RPMI8226 (cell line): ENCODE measurements at places on chromosomes 1 and 21.

- no peak for DNase-seq
Measured at GRCh38 chr1:25700144-25700523, 83.5 kb downstream of the MAN1C1 start.

DNA sequence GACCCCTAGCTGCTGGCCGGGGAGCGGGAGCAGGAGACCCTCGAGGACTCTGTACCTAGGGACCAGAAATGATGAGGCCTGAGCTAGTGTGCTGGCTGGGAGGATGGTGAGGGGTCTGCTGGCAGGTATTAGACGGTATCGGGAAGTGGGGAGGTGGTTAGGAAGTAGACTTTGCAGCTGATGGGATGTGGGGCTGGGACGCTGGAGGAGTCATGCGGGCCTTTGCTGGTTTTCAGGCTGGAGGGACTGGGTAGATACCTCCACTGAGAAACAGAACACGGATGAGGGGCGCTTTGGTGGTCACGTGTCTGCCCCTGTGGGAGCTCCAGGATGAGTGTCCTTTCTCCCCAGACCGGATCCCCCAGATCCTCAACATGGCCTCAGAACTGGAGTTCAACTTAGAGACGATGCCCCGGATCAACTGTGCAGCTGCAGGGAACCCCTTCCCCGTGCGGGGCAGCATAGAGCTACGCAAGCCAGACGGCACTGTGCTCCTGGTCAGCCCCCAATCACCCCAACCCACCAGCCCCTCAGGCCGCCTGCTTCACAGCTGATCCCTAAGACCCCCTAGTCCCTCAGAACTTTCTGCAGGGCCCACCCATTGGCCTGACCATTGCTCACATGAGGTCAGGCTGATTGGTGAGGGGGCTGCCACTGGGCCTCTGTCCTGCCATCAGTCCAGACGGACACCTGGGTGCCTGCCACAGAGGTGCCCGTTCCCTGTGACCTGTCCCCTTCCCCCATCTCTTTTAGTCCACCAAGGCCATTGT lies 8.0 kb downstream of the TIE1 start:
- DNase-seq: peak; percentile 21

GRCh38 chr21:31316488-31317169 lies 27.4 kb downstream of the TIAM1 start:
- DNase-seq: no peak

DNA sequence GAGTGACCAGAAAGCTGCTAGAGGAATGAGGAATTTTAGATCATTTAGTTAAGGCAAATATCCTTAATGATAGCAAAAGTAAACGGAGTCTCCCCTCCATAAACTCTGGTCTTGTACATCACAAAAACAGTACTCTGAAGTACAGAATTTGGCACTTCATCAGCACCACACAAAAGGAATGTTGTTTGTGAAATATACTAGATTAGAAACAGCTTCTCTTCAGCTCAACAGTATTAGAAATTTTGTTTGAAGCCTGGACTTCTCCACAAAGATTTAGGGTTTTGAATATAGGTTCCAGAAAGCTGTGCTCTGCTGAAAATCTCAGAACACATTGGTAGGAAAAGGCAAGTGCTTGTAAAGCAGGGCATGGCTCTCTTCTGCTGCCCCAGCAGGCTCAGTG lies 135.1 kb upstream of the PTGFR start:
- DNase-seq: no peak

- DNase-seq: no peak
Measured at GRCh38 chr1:221604948-221605347, 136.9 kb downstream of the DUSP10 start.

DNA sequence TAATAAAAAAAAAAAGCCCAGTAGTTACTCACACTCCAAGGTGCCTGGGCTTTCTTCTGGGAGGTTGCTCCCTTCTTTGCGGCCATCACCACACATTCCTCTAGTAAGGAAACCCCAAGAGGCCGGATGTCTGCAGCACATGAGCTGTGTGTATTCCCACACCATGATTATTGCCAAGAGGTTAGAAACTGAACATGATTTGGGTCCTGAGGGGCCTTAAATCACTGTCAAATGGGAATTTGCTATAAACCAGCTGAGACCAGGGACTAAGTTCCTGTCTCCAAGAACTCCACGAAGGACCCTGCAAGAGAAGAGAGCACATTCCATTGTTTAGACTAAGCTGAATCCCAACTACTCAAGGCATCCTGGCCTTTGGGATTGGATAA lies 85.3 kb upstream of the SSX2IP start:
- no peak for DNase-seq

- DNase-seq: peak; percentile 5
Measured at GRCh38 chr1:104132382-104132973, 382.8 kb downstream of the AMY1C start.

DNA sequence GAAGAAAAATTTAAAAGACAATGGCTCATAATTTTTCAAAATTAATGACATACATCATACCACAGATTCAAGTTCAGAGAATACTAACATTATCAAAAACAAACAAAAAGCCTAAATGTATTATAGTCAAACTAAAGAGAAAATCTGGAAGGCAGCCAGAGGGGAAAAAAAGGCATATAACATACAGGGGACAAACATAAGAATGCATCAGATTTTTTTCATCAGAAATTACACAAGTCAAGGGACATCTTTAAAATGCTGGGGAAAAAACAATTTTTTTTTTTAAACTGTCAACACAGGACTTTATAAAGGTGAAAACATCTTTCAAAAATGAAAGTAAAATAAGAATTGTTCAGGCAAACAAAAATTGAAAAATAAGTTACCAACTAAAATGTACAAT lies 478.4 kb upstream of the PLXNA2 start:
- DNase-seq: no peak

DNA sequence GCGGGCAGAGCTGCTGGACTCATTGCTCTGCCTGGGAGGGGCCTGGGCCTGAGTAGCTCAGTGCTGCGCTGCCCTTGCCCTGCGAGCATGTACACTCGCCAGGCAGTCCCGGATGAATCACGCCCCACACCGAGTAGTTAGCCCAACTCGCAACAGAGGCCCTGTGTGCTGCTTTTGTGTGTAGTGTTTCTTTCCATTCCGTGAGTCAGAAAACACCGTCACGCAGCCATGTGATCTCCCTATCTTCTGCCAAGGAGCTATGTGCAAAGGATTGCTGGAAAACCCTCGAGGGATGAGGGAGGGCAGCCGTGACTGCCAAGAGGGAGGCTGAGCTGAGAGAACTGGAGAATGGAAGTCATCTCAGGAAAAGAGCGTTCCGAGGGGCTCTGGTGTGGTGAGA lies 37.3 kb downstream of the NENF start:
- no peak for DNase-seq

DNA sequence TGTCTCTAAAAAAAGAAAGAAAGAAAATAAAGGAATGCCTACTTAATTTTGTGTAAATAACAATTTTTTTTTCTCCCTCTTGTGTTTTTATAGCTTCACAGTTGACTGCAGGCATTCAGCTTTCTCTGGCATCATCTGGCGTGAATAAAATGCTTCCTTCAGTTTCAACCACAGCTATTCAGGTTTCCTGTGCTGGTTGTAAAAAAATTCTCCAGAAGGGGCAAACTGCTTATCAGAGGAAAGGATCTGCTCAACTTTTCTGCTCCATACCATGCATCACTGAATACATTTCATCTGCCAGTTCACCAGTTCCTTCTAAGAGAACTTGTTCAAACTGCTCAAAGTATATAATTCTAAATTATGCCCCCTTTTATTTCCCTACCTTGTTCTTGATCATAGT lies 18.0 kb downstream of the ZMYM1 start:
- DNase-seq: no peak

DNA sequence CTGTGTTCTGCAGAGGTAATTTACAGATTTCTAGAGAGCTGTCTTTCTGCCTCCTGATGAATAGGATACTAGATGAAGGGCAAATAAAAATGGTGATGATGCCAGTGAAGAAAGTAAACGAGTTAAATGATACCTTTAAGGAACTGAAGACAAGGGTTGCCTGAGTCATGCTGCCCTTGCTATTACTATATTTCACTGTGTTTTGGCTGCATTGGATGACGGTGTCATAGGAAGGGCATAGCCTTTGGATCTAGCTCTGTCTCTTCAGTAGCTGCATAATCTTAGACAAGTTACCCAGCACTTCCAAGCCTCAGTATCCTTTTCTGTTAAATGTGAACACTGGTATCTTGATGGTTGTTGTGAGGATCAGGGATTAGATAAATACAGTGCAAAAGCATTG lies 131.5 kb upstream of the FGGY start:
- no peak for DNase-seq

- peak; percentile 48 for DNase-seq
Measured at GRCh38 chr1:160834945-160835565, 27.6 kb downstream of the CD244 start.

- DNase-seq: no peak
Measured at GRCh38 chr1:101065575-101065974, 40.0 kb upstream of the DPH5 start.

DNA sequence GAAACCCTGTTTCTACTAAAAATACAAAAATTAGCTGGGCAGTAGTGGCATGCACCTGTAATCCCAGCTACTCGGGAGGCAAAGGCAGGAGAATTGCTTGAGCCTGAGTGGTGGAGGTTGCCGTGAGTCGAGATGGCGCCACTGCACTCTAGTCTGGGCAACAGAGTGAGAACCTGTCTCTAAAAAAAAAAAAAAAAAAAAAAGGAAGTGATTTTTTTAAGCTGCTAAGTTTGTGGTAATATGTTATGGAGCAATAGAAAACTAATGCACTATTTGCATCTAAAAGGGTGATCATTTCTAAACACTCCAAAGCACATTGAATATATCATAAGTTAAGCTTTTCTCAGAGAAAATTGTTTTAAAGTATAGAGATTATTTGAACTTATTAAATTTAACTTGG lies 244.8 kb upstream of the SPAG17 start:
- DNase-seq: no peak

- no peak for DNase-seq
Measured at GRCh38 chr1:205069371-205070125, 14.7 kb downstream of the TMEM81 start.

- no peak for DNase-seq
Measured at GRCh38 chr21:46428987-46429710, 29.5 kb upstream of the DIP2A start.

DNA sequence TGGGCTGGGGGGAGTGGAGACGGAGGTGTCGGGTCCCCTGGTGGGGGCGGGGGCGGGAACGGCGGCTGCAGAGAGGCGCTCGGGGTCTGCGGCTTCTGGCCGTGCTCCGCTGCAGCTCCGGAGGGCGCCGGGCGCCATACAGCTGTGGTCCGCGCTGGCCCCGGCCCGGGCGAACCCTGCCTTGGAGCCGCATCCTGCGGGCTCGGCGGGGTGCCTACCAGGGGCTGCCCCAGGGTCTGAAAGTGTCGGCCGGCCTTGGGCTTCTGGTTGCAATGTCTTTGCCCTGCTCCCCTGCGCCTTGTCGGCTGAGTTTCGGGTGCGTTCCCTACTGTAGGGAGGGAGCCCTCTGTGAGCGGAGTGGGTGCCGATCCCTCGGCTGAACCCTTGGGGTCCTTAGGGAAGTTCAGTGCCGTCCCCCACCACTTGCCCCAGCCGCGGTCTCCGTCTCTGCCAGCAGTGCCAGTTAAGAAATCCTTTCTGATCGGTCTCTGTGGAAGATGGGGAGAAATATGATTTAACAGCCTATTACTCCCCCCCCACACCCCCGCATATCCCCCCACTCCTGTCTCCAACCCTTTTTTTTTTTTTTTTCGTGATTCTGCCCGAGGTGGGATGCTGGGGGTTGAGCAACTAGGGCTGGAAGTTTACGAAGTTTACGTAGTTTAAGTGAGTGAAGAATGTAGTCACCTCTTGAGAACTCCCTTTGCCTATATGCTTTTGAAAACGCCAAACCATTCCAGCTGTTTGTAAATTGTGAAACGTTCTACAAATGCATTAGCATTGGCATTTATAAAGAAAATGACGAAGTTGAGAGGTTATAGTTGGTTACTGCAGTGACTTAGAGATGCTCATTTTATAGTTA lies 588 bp downstream of the NEXN start:
- DNase-seq: no peak

GRCh38 chr1:206693029-206693428 lies 8.3 kb downstream of the MAPKAPK2 start:
- DNase-seq: peak; percentile 87

GRCh38 chr1:169099561-169099960 lies 6.9 kb upstream of the ATP1B1 start:
- no peak for DNase-seq

DNA sequence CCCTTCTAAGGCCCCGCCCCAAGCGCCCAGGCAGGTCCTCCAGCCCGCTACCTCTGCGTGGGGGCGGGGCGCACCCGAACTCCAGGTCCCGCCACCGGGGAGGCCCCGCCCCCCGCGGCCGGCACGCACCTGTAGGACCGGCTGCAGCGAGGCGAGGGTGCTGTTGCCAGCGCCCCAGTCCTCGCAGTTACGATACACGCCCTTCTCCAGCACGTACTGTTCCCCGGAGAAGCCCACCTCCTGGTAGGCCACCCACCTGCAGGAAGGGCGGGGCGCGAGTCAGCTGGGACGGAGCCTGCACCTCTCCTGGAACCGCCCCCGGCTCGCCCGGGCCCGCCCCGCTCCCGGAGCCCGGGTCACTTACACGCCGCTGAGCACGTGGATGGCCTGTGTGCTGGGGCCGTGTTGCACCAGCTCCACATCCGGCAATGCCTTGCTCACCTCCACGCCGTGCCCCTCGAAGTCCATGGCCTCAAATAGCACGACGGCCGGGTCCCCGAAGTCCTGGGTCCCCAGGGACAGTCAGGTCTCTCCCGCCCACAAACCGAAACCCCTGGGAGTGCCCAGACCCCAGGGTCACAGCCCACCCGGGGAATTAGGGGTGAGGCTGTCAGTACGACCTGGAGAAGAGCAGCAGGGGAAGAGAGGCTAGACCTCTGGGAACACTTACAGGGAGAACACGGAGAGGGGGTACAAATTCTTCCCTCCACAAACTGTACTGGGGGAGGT lies 17.3 kb downstream of the CRYBG2 start:
- peak; percentile 97 for DNase-seq

- DNase-seq: no peak
Measured at GRCh38 chr1:33032126-33032869, 4.4 kb downstream of the AK2 start.

- no peak for DNase-seq
Measured at GRCh38 chr1:9313576-9313975, 20.9 kb downstream of the SPSB1 start.

DNA sequence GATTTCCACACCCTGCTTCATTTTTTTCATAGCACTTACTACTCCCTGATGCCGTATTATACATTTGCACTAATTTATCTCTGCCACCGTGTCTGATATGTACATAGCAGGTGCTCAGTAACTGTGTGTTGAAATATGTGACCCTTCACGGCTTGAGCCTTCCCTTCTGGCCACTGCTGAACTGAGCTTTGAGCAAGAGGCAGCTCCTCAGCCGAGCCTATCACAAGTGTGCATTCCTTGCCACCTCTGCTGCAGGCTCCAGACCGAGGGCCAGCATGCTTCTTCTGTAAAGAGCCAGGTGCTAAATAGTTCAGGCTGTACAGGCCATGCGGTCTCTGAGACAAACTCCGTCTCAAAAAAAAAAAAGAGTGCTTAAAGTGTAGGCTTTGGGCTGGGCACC lies 22.6 kb downstream of the PLEKHM2 start:
- DNase-seq: no peak
